Mesendoderm (in vitro differentiated cells): ENCODE measurements at places on chromosomes 11 and 22.

DNA sequence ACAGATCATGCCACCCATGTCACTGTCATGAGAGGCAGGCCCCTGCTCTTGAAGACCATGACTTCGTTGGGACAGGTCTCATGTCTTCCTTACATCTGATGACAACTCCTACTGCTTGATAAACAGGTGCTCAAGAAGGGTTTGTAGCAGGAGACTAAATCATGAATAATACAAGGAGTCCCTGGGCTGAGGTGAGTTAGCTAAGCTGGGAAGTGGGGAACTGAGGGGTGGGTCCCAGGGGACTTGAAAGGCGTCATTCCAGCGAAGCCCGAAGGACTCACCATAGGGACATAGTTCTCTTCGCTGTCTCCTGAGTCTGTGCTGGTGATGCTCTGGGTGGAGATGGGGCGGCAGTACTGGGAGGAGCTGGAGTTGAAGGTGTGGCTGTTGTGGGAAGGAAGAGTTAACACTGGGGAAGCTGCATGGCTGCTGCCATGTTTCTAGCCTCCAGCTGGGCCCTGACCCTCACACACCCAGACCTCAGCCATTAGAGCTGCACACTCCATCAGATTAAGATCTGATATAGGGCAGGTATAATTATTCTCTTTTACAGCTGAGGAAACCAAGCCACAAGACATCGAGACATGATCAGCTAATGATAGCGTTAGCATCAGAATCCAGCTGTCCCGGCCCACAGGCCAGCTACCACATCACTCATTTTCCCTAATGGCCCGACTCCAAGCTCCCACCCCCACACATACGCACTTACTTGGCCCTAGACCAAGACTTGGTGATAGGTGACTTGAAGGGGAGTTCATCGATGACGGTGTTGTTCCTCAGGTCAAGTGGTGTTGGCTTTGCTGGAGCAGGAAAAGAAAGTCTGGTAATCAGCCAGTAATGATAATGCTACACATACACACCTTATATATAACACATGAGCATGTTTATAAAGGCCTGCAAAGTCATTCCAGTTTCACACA lies 32.9 kb downstream of the USP35 start:
- no peak for DNase-seq

- no peak for DNase-seq
Measured at GRCh38 chr22:46033256-46034200, 56.6 kb upstream of the WNT7B start.

DNA sequence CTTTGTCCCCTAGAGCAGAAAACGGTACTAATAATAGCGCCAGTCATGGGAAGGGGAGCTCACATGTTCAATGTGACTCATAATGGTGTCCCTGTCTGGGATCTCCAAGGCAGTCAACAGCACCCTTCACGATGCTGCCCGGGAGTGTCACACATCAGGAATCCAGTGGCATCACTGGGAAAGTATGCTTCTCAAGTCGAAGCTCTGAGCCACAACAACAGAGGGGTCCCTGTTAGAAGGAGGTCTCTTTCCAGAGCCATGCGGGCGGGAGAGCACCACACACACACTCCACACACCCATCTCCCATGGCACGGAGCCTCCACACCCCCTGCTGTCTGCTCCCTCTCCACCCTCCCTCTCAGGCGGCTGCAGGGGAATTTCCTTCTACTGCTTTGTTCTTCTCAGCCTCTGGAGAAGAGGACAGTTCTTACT lies 119.7 kb downstream of the ETS1 start:
- DNase-seq, result peak; percentile 86

DNA sequence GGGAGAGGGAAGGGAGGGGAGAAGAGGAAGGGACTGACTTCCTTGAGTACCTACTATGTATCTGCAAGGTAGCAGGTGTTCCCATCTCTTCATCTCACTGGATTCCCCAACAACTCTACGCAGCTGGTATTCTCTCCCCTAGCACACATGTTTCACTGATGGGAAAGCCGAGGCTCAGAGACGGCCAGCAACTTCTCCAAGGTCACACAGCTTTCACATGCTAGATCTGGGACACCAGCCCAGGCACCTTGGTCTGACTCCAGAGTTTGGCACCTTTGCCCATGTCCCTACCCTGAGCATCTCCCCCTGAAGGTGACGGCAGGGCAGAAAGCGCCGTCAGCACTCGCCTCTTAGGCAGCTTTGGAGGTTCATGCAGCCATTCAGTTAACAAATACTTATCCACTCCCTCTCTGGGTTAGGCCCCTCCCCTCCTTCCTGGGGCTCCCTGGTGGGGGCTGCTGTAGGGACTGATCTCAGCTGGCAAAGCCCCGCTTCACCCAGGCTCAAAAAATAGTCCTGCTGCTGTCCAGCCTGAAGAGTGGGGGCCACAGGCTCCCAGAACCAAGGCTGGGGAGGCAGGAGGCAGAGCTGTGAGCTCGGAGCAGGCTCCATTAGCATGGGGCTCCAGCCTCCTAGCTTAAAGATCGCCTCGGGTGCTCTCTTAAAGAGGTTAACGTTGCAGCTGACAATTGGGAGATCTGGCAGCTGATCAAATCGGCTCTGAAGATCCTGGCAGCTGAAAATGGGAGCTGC lies 79.4 kb downstream of the IGLL1 start:
- DNase-seq, result peak; percentile 59

DNA sequence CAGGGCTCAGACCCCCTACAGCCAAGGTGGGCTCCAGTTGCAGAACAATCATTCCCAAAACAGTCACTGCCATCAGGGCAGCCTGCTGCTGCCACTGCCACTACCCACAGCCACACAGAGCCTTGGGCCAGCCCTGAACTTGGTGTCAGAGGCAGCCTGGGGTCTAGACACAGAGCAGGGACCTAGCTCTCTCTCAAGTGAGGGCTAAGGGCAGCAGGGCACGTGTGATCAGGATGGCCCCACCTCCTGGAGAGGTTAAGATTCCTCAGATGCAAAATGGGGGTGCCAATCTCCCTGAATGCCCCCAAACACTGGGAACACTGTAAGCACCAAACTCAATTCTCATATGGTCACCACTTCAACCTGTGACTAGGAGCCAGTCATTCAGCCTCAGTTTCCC lies 15.6 kb downstream of the CABP7 start:
- DNase-seq, result no peak

DNA sequence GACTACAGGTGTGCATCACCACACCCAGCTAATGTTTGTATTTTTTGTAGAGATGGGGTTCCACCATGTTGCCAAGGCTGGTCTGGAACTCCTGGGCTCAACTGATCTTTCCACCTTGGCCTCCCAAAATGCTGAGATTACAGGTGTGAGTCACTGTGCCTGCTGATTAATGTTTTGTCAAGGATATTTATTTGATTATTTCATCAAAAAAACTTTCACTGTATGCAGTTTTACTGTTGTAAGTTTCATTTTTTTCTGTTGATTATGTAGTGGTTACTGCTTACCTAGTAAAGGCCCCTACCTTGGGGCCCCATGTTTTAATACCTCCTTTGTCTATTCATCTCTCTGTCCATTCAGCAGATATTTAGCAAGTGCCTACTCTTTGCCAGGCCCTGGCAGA lies 16.7 kb upstream of the FAM168A start:
- no peak for DNase-seq

- peak; percentile 78 for DNase-seq
Measured at GRCh38 chr11:116513894-116514293, 258.9 kb downstream of the BUD13 start.

DNA sequence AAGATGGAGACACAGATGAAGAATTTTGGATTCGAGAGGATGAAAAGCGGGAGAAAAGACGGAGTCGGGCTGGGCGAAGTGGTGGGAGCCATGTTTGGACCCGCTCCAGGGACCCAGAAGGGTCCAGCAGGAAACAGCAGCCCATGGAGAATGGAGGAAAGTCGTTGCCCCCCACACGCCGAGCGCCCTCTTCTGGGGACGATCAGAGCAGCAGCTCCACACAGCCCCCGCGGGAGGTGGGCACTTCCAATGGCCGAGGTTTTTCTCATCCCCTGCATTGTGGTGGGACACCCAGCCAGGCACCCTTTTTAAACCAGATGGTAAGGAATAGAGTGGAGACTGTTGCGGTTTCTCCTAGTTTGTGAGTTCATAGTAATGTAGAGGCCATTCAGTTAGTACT lies 22.8 kb upstream of the SLC25A18 start:
- peak; percentile 26 for DNase-seq

DNA sequence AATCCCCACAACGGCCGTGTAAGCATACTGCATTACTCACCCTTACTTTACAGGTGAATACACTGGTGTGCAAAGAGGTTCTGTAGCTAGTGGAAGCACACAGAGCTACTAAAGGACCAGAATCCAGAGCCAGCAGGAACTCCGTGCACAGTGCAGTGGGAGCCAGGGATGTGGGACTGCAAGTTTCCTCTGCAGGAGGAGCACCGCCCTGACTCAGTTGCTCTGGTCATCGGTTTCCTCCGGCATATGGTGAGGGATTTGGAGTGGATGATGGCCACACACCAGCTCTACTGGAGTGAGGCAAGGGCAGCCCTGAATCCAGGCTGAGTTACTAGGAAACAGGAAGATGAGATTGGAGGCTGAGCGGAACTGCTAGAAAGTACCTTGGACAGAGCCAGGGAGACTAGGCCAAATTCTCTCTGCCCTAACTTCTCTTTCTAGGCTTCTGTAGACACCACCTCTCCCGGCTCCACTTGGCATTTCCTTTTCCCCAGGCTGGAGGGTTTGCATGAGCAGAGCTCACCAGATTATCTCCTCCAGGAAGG lies 18.2 kb upstream of the C22orf42 start:
- DNase-seq, result peak; percentile 44

- peak; percentile 45 for DNase-seq
Measured at GRCh38 chr11:100760744-100761143, 73.7 kb downstream of the ARHGAP42 start.
